ENCODE measurements at places on chromosomes 7 and 10. TPM values are rescaled to one million over a fixed set of nuclear protein-coding genes. Genes with fewer than 3 reads are reported as not detected.

DNA sequence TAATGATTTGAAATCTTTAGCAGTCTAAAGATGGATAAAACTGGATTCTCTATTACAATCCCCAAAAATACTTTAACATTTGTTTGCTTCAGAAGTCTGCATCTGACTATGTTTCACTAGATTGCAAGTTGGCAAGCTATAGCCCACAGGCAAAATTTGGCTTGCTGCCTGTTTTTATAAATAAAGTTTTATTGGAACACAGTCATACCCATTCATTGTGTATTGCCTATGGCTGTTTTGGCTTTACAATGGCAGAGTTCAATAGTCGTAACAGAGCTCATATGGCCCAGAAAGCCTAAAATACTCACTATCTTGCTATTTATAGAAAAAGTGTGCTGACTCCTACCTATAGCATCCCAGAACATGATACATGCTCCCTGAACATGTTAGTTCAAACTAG lies 89.0 kb upstream of the GPR141 start:
- no peak for DNase-seq
- peaks cover 5% of the 10 kb centered on the region for H3K27me3 ChIP-seq
- H3K36me3 ChIP-seq = no peaks in the 10 kb centered on the region
- H3K27ac ChIP-seq = no peak overlapping the region

CPED1 gene
- not detected for total RNA-seq

DNA sequence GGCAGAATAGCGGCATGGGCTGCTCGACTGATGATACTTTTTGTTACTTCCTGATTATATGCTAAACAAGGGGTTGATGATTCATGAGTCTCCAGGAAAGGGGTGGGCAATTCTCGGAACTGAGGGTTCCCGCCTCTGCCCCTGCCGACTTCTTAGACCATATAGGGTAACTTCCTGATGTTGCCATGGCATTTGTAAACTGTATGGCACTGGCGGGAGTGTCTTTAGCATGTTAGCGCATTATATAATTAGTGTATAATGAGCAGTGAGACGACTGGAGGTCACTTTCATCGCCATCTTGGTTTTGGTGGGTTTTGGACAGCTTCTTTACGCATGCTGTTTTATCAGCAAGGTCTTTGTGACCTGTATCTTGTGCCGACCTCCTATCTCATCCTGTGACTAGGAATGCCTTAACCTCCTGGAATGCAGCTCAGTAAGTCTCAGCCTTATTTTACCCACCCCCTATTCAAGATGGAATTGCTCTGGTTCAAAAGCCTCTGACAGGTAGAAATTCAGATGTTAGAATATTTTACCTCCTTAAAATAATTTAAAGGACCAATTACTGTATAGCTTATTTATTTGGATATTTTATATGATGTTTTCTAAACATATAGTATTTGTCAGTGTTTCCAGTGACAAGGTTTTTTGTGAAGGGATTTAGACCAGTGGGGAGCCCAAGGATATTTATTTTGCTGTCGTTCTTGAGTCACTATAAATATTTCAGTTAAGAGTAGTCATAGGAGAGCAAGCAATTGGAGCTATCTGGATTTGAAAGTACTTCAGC lies 90.1 kb upstream of the PIK3CG start:
- H3K27ac ChIP-seq = no peak overlapping the region
- no peaks in the 10 kb centered on the region for H3K4me1 ChIP-seq
- H3K4me3 ChIP-seq = no peak overlapping the region
- H3K36me3 ChIP-seq = no peaks in the 10 kb centered on the region
- no peaks in the 10 kb centered on the region for H3K27me3 ChIP-seq

DNA sequence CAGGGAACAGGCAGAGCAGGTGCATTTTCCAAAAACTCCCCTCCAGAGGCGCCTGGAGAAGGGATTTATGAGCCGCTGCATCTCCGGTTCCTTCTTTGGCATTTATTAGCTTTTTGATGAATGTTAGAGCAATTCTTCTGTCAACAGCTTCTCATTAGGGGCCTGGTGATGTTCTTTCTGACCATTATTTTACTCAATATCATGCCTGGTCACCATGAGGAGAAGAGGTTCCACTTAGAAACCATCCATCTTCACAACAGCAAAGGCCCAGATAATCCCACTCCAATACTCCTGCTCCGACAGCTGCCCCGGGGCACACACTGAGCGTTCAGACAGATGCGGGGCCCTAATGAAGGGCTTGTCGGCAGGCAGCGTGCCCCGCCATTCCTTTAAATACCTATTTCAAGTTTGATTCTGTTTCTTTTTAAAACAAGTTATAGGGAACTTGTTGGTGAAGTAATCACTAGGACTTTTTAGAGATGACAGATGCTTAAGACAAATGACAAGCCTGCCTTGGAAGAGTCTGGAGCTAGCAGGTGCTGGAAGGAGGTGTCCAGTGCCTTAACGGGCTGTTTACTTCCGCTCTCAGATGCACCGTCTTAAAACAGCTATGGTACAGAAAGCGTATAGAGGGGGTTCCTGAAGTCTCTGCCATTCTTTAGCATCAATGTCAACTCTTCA lies 31.7 kb downstream of the ECHDC3 start:
- peaks cover 3% of the 10 kb centered on the region for H3K27me3 ChIP-seq
- no peak overlapping the region for H3K27ac ChIP-seq
- no peaks in the 10 kb centered on the region for H3K4me1 ChIP-seq
- DNase-seq = no peak

DNA sequence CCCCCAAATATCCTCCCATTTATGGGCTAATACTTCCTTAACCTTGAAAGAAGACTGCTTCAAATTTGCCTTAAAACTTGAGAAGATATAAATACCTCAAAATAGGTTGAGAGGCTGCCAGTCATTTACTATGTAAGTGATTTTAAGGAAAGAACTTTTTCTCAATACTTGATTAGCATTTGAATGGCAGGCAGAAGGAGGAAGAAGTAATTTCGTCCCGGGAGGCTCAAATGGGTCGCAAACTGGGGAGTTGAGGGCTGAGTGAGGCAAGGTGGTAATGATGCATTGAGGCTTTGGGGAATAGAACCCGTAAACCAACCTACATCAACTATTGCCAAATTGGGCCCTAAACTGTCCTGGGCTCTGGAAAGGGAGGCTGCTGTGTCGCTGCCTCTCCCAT lies 11.1 kb downstream of the CAMK1D start:
- no peaks in the 10 kb centered on the region for H3K27me3 ChIP-seq
- no peak for DNase-seq
- H3K27ac ChIP-seq = no peak overlapping the region
- peaks cover 28% of the 10 kb centered on the region for H3K4me1 ChIP-seq

GRCh38 chr10:43055991-43056567 lies 20.8 kb upstream of the RET start:
- H3K4me3 ChIP-seq = no peak overlapping the region
- H3K27me3 ChIP-seq = no peaks in the 10 kb centered on the region
- no peaks in the 10 kb centered on the region for H3K4me1 ChIP-seq
- no peak overlapping the region for H3K27ac ChIP-seq
- no peak for DNase-seq
